Right kidney (tissue), 9 donors: ENCODE measurements at places on chromosomes 7 and 10.

- no peak for DNase-seq
These were observed 1558.1 kb upstream of the LRRTM3 start for GRCh38 chr10:65367706-65368105.

DNA sequence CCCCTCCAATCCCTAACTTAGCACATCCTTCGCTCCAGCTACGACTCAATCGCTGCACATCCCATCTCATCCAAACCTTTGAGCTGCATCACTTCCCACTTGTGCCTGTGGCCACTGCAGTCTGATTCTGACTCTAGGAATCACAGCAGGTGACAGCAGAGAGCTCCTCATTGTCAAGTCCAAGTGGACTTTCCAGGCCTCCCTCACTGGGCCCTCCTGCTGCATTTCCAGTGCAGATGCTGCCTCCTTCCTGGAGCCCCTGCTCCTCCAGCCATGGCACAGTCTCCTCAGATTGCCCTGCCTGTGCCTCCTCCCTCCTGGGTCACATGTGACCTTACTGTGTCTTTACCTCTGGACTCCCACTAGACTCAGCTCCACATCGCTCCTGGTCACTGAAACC, 157.3 kb downstream of the USP6NL start:
- DNase-seq, result no peak

GRCh38 chr10:79927111-79927828, 21.6 kb downstream of the SFTPD start:
- DNase-seq, result no peak

- DNase-seq, result no peak
These were observed 60.3 kb upstream of the FEZF1 start for GRCh38 chr7:122364761-122365280.

DNA sequence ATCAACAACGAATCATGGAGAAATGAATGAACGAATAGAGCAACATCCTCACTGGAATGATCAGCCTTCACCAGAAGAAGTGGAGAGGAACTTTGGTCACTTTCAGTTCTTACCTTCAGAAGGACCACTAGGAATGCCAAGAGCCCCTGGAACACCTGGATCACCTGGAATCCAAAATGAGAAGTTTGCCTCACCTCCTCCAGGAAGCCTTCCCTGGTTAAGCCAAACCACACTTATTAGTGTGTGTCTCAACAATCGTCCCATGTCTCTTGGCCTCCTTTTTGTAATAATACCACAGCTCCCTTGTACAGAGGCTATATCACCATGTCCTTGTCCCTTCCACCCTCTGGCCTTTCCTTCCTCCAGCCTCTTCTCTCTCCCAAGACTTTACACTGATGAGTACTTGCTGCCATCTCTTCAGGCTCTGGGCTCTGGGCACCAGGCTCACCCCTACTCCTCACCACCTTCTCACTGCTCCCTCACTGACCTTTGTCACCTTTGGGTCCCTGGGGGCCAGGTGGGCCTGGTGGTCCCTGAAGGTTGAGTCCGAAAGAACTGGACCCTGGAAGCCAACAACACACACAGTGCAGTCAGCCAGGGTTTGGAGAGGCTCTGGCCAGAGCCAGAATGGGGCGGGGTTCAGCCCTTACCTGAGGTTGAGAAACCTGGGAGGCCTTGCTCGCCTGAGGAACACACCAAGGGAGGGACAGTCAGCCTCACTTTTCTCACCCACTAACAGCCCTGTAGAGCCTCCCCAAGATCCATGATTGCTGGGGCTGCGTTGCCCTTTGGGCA, 46.5 kb downstream of the COL17A1 start:
- no peak for DNase-seq

GRCh38 chr10:3537518-3537917, 247.5 kb downstream of the KLF6 start:
- no peak for DNase-seq
